ENCODE measurements at places on chromosomes 5 and 9.

DNA sequence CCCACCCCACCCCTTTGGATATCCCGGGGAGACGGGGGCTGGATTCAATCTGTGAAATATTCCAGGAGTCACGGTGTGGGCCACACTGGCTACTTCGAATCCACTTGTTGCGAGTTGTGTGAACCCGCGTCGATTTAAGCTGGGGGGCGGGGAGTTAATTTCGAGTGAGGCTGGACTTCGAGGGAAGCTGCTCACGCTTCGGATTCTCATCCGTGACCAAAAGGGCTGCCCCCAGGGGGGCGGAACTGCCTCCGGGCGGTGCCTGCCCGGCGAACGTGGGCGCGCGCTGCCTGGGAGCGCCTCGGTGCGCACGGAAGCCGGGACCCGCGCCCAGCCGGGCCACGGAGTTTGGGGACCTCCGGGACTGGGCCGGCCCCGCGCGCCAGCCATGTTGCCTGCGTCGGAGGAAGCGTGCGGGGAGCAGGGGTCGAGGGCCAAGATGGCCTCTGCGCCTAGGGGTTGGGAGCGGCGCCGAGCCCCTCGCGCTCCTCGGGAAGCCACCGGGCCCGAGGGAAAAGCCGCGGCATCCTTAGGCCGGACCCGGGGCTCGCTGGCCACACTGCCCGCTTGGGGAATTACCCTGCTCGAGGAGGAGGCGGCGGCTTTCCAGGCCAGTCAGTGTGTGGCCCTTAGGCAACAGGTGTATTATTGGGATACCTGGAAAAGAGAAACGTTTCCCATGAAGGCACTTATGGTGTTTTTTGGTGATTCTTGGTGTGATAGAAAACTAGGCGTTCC is 975 bp downstream of the OCLN start:
- DNase-seq = no peak

- no peak for DNase-seq
These were observed 42.4 kb downstream of the STARD4 start for GRCh38 chr5:111469903-111470302.

DNA sequence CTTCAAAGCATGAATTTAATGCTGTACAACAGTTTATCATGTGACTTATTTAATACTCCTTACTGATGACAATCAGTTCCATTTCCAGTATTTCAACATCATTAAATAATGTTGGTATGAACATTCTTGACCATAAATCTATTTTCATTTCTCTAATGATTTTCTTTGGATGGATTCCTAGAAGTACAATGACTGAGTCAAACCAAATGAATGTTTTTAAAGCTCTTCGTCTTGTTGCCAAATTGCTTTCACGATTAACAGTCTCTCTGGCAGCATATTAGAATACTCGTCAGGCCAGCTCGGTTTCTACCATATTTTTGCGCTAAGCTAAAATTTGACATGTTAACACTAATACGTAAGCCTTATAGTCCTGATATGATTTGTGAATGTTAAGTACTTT is 197.0 kb downstream of the TRPM3 start:
- DNase-seq = no peak

DNA sequence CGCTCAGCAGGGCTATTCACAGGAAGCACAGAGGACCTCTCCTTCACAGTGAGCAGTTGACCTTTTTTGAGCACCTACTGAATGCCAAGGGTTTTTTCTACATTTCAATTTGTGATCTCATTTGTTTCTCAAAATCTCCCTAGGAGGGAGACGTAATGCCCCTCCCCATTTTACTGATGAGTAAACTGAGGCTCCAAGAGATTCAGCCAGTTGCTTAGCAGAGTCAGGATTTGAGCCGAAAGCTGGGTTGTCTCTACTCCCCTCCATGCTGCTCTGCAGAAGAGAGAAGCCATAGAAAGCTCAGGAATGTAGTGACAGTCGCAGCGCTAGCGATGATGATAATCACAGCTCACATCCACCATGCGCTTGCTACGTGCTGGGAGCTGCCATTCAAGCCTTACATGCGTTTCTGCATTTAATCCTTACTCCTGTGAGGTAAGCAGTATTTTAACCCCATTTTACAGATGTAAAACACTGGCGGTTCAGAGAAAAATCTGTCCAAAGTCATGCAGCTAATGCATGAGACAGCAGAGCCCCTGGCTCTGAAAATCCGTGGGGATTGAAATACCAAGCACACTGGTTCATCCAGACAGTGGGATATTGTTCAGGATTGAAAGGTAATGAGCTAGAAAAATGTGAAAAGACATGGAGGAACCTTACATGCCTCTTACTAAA is 33.8 kb downstream of the ERGIC1 start:
- DNase-seq = no peak

GRCh38 chr5:124895236-124895635 is 148.8 kb upstream of the ZNF608 start:
- no peak for DNase-seq

DNA sequence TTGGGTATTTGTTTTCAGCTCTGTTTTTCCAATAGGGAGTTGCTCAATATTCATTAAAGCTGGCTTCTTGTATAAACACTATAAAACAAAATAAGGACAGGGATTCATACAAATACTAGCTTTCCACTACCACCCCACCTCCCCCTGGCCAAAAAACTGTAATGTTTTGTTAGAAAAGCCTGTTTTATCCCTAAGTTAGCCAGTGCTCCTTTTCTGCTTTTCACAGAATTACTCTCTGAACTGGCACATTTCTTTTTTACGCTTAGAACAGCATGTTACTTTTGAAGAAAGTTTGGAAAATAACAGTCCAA is 147.4 kb upstream of the DMRT1 start:
- DNase-seq = no peak

All from CD8-positive, alpha-beta T cell (primary cell).